ENCODE measurements at places on chromosomes 2 and 18. TPM values are rescaled to one million over a fixed set of nuclear protein-coding genes. Genes with fewer than 3 reads are reported as not detected.

DNA sequence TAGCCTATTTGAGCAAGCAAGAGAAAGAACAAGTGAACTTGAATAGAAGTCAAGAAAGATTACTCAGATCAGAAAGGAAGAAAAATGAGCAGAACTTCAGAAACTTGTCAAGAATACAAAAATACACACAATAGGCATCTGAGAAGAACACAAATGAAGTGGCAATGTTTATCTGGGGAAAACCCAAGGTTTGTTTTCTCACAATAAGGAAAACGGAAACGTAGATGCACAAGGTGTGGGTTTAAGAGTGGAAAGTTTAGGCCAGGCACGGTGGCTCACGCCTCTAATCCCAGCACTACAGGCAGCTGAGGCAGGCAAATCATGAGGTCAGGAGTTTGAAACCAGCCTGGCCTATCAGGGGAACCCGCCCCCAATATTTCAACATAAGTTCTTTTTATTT, 159.5 kb upstream of the GYPC start:
- peak; percentile 18 for DNase-seq
- H3K36me3 ChIP-seq: no peaks in the 10 kb centered on the region
- H3K27me3 ChIP-seq: peaks cover 17% of the 10 kb centered on the region
- H3K4me3 ChIP-seq: no peak overlapping the region

DNA sequence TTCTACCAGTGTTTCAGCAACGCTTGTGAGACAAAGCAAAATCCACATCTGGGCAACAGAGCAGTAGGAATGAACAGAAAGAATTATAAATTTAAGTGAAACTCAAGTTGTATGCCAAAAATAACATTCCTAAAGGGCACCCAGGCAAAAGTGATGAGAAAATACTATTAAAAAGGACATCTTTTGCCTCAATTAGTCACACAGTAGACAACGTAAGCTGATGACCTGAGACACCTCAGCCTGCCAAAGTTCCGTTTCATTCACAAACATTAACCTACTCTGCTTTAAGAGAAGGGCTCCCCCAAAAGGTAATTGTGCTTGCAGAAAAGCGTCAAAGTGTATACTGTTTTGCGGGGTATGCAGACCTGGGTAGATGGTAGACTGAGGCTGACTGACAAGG, 7.2 kb downstream of the HDLBP start:
- peak overlapping the region; percentile 6 for H3K27ac ChIP-seq
- DNase-seq: no peak
- peaks cover 12% of the 10 kb centered on the region for H3K36me3 ChIP-seq

The CNTNAP5 gene
- not detected for total RNA-seq

DNA sequence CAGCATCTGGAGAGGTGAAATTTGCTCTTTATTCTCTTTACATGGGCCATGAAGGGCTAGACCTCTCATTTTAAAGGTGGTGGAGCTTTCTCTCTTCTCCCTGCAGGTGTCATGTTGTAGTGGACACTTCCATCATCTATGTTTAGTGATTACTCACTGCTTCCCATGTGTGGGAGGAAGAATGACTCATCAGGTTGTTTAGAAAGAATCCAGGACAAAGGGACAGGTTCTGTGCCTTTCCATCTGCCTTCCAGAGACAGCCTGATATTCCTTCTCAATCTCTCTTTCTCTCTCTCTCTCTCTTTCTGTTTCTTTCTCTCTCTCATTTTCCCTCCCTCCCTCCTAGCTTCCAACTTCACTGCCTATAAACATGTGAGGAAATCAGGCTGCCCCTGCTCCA, 38.7 kb downstream of the SCG2 start:
- no peak overlapping the region for H3K4me3 ChIP-seq
- H3K36me3 ChIP-seq: no peaks in the 10 kb centered on the region
- no peak overlapping the region for H3K27ac ChIP-seq
- no peaks in the 10 kb centered on the region for H3K4me1 ChIP-seq

- H3K27me3 ChIP-seq: no peaks in the 10 kb centered on the region
- no peak overlapping the region for H3K27ac ChIP-seq
- H3K4me1 ChIP-seq: no peaks in the 10 kb centered on the region
- H3K36me3 ChIP-seq: peaks cover 13% of the 10 kb centered on the region
Observed at GRCh38 chr18:56888978-56889377, 237.8 kb downstream of the WDR7 start.

DNA sequence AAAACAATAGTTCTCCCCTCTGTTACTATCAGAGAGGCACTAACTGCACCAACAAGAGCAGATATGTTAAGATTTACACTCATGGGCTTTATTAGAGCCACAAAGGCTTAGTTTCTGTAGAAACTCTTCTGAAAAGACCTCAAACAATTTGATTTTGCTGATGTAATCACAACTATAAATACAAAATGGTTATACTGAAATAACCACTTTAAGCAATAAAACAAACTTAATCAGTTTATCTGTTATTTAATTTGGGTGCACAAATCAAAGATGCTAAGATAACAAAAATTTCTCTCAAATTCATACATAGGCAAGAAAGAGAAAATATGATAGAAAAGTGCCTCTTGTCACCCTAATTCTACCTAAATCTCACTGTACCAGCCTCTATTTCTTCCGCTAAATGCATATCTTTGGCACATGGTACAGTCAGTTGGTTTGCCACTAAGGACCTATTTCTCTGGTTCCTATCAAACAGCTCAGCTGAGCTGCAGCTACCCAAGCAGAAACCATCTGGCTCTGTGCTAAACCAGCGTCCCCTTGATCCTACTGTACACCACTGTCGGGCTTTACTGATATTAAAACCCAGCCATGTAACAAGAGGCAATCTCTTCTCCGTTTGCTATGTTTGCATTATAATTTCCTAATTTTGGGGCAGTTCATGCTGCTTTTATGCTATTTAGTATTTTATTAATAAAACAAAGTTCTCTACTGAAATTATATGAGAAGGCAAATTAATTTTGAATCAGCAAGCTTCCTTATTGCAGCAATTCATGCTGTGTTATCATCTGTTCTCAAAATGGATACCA, 60.1 kb downstream of the CWC22 start:
- peaks cover 43% of the 10 kb centered on the region for H3K36me3 ChIP-seq
- DNase-seq: no peak
- H3K4me3 ChIP-seq: no peak overlapping the region

The MROH2A gene
- not detected for total RNA-seq

- no peak for DNase-seq
- no peaks in the 10 kb centered on the region for H3K36me3 ChIP-seq
- peaks cover 2% of the 10 kb centered on the region for H3K27me3 ChIP-seq
- peaks cover 4% of the 10 kb centered on the region for H3K4me1 ChIP-seq
- H3K4me3 ChIP-seq: no peak overlapping the region
Observed at GRCh38 chr18:50842846-50843245, 23.0 kb upstream of the MRO start.

DNA sequence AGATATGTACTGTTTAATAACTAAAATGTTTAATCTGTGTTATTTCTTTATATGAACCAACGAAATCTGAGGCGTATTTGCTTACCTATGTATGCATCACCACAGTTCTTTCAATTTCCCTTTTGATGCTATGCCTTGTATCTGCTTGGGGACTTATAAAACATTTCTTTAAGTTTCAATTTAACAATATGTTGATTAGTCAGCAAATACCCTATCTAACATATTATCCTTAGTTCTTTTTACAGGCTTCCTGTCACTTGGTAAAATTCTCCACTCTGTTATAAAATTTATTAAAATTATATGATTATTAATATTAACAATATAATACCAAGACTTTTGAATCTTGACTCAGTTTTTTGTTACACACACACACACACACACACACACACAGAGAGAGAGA, 174.3 kb downstream of the CPS1 start:
- no peaks in the 10 kb centered on the region for H3K4me1 ChIP-seq
- H3K4me3 ChIP-seq: no peak overlapping the region
- no peak overlapping the region for H3K27ac ChIP-seq
- no peak for DNase-seq

DNA sequence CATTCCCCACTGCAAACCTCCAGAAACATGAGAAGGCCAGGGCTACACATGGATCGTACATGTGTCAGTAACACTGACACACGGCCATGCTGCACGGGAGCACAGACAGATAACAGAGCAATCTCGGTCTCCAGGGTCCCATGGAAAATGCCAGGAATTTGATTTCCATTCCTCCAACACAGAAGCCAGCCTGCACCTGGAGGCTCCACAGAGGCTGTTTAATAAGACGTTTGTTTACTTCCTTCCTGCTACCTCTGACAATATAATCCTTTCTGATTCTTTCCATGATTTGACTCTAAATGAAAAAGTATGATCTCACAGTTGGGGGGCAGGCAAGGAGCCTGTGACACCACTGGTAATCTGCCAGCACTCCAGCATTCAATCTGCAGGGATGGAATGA, 210.9 kb upstream of the DDX18 start:
- DNase-seq: no peak
- no peak overlapping the region for H3K27ac ChIP-seq
- no peaks in the 10 kb centered on the region for H3K4me1 ChIP-seq
- H3K27me3 ChIP-seq: no peaks in the 10 kb centered on the region
- no peaks in the 10 kb centered on the region for H3K36me3 ChIP-seq
- no peak overlapping the region for H3K4me3 ChIP-seq

GRCh38 chr2:134306521-134306920, 52.6 kb downstream of the MGAT5 start:
- DNase-seq: no peak
- no peak overlapping the region for H3K4me3 ChIP-seq
- H3K36me3 ChIP-seq: peaks cover 27% of the 10 kb centered on the region
- no peaks in the 10 kb centered on the region for H3K27me3 ChIP-seq
- H3K4me1 ChIP-seq: peaks cover 79% of the 10 kb centered on the region
- H3K27ac ChIP-seq: no peak overlapping the region

The FAM161A gene
- total RNA-seq: 7.3 TPM

DNA sequence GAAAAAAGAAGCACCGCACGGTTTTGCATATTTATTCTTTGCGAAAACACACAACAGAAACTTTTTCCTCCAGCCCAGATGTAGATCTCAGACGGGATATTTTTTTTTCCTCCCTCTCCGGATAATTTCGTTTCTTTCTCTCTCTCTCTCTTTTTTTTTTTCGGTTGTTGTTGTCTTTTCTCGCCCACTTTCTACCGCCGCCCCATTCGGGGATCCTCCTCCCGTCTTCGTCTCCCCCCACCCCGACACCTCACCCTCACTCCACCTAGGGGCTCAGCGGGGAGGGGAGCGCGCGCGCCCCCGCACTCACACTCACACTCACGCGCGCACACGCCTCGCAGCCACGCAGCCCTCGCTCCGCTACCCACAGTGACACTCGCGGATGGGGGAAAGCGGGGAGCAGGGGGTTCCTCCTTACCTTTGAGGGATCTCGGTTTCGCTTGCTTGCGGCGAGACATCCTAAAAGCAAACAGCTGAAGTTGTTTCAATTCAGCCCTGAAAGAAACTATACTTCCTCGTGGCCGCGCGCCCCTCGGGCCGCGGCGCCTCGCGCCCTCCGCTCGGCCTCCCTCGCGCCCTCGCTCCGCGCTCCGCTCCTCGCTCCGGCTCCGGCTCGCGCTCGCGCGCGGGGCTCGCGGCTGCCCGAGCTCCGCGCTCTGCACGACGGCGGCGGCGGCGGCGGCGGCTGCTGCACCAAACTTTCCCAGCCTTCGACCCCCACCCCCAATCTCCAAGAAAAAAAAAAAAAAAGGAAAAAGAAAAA, 1.3 kb downstream of the ZNF521 start:
- no peaks in the 10 kb centered on the region for H3K36me3 ChIP-seq
- peak; percentile 22 for DNase-seq
- H3K27ac ChIP-seq: no peak overlapping the region

The RASGRP3 gene
- 4.5 TPM for total RNA-seq

GRCh38 chr2:234488913-234489451, 7.9 kb downstream of the ARL4C start:
- H3K4me3 ChIP-seq: peak overlapping the region; percentile 71
- H3K36me3 ChIP-seq: peaks cover 8% of the 10 kb centered on the region
- peak; percentile 81 for DNase-seq
- H3K27ac ChIP-seq: peak overlapping the region; percentile 97

GRCh38 chr2:60880643-60881046, 729 bp upstream of the REL start:
- peaks cover 22% of the 10 kb centered on the region for H3K36me3 ChIP-seq
- peak overlapping the region; percentile 91 for H3K4me3 ChIP-seq
- H3K27ac ChIP-seq: peak overlapping the region; percentile 90
- H3K4me1 ChIP-seq: peaks cover 19% of the 10 kb centered on the region

GRCh38 chr2:218186355-218186766, 19.6 kb upstream of the CXCR1 start:
- H3K27me3 ChIP-seq: no peaks in the 10 kb centered on the region
- no peaks in the 10 kb centered on the region for H3K36me3 ChIP-seq
- peaks cover 8% of the 10 kb centered on the region for H3K4me1 ChIP-seq
- no peak overlapping the region for H3K27ac ChIP-seq

The SATB2 gene
- total RNA-seq: 0.07 TPM

GRCh38 chr2:19688059-19688458, 213.7 kb downstream of the TTC32 start:
- peaks cover 4% of the 10 kb centered on the region for H3K27me3 ChIP-seq
- H3K4me1 ChIP-seq: no peaks in the 10 kb centered on the region
- H3K27ac ChIP-seq: no peak overlapping the region
- H3K36me3 ChIP-seq: no peaks in the 10 kb centered on the region

The FNDC4 gene
- total RNA-seq: not detected

Measured in activated CD4-positive, alpha-beta T cell treated with anti-CD3 and anti-CD28 coated beads for 36 hours (primary cell).